ENCODE measurements at places on chromosomes 6 and 20.

- no peak for DNase-seq
Measured at GRCh38 chr6:158647501-158647900, 2.4 kb upstream of the SYTL3 start.

DNA sequence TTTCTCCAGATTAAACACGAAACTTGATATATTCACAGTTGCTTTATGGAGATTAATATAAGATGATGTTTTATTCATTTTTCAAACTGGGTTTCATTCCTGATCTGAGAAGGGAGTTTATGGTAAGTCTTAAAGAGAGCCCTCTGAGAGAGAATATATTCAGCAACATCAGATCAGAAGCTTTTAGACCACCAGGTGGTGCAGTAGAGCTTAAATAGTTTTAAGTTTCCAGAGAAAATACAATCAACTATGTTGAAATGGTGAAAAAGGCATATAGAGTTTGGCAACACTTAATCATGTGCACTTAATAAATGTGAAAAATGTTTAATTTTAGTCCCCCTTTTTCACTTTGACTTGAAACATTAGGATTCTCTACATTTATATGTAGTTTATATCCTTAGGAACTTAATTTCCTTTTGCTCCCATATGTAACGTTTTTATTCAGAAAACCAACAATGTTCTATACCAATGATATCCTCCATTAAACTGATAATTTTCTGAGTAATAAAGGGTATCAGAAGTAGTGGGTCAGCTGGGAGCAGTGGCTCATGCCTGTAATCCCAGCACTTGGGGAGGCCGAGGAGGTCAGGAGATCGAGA lies 86.4 kb upstream of the CLDN20 start:
- no peak for DNase-seq

DNA sequence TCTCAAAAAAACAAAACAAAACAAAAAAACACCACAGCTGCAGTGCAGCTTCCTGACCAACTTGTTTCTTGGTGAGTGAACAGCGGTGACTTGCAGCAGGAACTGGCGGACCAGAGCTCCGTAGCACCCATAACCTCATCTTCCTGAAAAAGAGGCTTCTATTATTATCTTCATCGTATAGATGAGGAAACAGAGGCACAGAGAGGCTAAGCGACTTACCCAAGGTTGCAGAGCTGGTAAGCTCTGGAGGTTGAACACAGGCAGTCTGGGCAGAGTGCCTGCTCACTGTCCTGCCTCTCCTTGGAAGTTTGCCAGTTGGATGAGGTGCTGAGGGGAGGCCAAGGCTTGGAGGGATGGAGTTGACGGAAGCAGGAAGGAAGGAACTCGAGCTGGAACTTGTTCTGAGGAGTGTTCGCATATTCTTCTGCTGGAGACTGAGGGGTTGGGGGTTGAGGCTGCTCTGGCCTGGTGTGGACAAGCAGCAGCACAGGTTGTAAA lies 47.9 kb upstream of the CCDC167 start:
- DNase-seq = no peak

DNA sequence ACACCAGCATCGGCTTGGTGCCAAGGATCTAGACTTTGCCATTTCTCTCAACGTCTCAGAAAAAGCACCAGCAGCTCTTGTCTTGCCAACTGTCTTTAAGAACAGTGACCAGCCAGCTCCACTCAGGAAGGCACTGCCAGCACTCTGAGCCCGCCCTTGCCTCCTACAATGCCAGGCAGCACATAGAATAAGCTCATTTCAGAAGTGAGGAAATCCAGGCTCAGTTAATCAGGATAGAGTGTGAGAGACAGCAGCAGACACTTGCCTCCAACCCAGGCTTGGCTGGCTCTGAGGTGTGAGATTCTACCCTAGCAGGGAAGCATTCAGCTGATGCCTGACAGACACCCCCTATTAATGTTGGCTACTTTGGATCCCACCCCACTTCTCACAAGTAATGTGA lies 4.3 kb upstream of the SYNDIG1 start:
- DNase-seq = no peak

DNA sequence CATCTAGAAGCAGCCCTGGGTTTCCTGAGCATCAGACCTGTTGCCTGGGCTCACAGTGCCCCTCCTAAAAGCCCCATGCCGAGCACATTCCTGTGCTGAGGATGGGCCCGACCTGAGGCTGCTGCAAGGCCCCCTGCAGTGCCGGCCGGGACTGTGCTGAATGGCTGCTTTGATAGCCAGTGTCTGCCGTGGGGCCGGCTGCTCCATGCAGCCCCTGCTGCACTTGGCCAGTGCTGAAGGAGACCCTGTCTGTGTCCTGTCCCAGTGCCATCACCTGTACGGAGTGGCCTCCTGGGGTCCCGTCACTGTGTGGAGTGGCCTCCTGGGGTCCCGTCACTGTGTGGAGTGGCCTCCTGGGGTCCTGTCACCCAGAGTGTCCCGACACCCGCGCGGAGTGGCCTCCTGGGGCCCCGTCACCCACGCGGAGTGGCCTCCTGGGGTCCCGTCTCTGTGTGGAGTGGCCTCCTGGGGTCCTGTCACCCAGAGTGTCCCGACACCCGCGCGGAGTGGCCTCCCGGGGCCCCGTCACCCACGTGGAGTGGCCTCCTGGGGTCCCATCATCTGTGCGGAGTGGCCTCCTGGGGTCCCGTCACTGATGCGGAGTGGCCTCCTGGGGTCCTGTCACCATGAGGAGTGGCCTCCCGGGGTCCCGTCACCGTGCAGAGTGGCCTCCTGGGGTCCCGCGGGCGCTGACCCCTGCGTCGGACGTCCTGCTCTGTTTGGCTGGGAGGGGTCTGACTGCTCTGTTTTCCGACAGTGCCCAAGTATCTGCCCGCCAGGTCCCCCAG lies 7.0 kb downstream of the COL9A3 start:
- DNase-seq = no peak

DNA sequence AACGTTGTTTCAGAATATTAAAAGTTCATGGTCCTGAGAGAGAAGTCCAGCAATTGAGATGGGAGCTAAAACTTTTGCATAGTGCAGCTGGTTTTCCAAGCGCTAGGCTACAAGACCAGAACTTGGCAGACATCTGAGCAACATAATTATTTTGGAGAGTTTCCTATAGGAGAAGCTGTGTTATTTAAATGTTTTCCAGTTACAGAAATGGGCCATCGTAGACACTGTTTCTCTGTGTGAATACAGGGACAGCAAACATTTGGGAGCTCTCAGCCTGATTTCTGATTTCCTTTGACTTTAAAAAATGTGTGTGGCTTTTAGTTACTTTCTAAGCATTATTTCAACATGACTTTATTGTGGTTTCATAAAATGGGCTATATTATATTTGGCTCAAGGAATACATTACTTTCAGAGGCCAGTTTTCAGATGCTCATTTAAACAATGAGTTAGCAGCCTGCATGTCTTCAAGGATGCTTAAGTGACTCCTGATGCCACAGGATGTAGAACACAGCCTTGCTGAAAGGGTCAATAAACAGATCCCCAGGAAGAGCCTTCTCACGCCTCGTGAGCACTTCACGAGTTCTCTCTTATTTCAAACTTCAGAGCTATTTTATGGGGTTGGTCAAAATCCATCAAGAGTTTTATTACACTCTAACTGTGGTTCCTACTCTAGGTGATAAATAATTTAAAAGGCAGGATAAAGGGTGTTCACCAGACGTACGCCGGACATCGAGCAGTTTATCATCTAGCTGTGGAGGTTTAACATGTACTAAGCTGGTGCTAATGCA lies 193.8 kb downstream of the SMOC2 start:
- no peak for DNase-seq

DNA sequence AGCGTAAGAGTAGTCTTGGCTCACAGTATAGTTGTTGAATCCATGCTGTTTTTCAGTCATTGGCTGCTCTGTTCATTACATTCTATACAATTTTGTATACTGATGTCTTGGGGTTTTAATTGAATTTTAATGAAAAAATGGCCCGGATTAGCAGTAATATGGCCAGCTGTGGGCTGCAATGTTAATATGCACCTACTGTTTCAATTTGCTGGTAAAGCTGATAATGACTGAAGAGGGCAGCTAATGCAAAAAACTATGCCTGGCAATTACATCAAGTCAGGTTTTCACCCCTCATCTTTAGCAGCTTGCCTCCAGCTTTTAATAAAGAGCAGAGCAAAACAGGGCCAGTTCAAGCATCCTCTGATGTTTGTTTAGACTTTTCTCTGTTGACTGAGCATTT lies 394.5 kb downstream of the PLCB1 start:
- no peak for DNase-seq

GRCh38 chr6:157823528-157824370 lies 703 bp downstream of the SNX9 start:
- peak; percentile 60 for DNase-seq

DNA sequence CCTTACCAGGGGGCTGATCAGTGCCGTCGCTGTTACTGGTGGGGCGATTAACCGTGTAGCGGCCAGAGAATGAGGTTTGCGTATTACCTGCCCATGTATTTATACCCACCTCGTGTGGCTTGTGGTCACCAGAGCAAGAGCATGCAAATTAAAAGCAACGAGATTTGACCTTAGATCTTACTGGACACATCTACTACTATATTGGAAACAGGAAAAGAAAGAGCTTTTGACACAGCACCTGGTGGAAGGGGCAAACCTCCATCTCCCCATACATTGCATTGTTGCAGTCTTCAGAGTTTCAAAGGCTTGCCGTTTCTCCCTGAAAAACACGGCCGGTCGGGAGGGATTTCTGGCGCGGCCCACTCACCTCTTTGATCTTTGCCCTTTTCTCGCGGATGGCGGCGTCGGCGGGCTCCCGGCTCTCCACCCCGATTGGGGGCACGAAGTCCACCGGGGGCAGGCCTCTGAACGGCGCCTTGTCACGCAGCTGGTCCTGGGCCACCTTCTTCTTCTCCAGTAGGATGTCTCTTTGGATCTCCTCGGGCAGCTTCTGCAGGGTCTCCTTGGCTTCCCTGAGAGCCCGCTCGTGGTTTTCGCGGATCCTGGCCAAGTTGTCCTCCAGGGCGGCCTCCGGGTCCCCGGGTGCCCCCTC lies 1.3 kb downstream of the MAN1A1 start:
- DNase-seq = no peak

- no peak for DNase-seq
Measured at GRCh38 chr6:50591135-50591534, 122.2 kb upstream of the TFAP2D start.

GRCh38 chr6:42988486-42989020 lies 4.2 kb downstream of the PPP2R5D start:
- no peak for DNase-seq

- no peak for DNase-seq
Measured at GRCh38 chr6:166498228-166498627, 88.2 kb downstream of the RAMACL start.

DNA sequence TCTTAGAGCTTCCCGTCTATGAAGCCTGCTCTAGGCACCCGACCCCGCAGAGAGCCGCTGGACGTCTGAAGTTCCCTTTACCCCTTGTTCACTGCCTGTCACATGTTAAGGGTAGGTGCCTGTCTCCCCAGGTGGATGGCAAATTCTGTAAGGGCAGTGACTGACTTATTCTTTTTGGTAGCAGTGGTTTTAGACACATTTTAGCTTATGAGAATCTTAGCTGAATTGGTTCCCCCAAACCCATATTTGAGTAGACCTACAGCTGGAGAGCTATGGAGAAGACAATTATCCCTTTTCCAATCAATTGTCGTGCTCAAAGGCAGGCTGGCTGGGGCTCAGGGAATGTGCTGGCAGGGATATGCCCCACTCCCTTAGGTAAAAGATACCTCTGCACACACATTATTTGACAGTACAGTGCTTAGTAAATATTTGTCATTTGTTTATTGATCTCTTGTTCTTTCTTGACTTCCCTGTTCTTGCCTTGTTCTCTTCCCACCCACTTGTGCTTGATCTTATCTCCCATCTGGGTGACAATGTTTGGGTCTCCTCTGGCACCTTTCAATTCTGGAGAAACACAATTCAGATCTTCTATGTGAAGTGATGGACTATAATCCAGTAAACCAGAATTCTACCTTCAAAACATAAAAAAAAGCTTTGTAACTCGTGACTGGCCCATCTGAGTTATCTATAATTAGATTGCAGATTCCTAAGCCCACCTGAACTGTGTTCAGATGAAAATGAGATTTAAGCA lies 114.3 kb upstream of the SLC2A12 start:
- DNase-seq = no peak

GRCh38 chr6:143528164-143528811 lies 16.8 kb upstream of the FUCA2 start:
- DNase-seq = no peak

Measured in Panc1 (cell line).